Left ventricle myocardium inferior (tissue), 1 donor: ENCODE measurements at places on chromosomes 11 and 22.

GRCh38 chr11:94398101-94398500 is 3.1 kb downstream of the GPR83 start:
- no peak for DNase-seq

DNA sequence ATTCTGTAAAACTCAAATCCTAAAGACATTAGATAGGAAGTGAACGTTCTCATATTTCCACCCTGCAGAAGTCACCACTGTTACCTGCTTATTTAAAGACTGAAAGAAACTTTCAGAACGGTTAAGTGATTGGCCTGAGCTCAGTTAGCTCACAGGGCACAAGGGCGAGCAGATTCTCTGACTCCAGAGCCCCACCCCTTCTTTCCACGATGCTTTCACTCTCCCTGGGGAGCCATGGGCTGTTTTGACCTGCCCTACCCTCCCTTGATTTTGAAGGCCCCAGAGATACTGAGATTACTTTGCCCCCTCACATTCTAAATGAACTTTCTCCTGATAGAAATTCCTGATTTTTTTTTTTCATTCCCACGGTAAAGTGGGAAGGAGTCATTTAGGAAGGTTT is 33.9 kb downstream of the ARHGAP1 start:
- peak; percentile 50 for DNase-seq

DNA sequence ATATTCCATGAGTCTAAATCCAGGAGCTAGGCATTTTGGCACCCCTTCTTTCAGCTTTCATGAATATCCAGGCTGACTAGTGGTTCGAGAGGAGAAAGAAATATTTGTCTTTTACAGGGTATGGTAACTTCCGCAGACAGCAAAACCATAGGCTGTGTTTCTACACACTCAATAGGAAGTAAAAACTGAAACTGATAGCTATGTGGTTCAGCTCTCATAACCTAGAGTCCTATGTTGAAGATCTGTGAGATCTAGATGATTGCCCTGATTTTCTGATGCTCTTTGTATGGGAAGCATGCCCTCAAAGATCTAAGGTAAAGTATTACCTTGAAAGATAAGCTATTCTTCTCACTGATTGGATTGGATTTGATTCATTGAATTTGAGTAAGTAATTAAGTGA is 118.3 kb downstream of the CD44 start:
- no peak for DNase-seq

GRCh38 chr11:2838091-2838490 is 47.5 kb downstream of the CDKN1C start:
- DNase-seq = no peak

DNA sequence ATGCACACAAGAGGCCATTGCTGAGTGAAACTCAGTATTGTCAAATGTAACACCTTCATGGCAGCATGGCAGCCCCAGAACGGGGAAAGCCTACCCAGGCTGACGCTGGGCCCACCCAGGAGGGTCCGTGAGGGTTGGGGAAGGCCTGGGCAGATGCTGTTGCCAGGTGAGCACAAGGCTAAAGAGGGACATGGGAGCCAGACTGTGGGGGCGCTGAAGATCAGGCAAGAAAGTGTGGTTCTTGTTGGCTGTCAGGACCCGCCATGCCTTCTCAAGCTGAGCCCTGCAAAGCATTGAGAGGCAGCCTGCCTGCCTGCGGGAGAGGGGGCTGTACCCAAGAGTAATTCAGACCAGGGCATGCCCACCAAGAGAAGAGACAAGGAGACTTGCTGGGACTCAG is 85.0 kb upstream of the PITPNB start:
- DNase-seq = no peak

DNA sequence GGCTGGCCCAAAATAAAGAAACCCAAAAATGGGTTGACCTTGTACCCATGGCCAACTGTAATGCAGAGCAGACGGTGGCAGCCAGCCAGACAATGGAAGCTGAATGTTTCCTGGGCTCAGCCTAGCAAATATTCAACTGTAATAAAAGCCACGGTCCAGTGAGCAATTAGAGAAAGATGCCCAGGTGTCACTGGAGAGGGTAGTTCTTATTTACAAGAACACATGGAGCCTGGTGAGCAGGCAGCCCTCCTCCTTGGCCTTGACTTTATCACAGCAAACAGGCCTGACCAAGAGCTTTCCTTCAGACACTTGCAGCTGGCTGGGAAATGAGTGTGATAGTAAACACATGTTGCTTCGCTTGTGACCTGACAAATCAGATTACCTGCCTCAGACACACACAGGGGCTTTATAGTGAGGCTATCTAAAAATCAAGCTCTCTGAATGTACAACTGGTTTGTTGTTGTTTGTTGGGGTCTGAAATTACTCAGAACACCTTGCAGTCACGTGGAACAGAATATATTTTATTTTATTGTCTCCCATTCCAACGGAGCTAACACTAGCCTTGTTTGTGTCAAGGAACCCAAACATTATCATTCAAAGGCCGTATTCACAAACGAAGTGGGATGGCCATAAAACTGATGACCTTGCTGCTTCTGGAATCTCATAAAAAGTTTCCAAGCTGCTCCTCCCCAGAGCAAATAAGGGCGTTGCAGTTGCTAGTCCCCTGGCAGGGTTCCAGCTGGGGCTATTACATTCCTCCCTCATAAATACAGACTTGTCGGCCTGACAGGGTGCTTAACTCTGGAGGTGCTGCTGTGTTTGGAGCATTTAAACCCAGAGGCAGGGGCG is 161.1 kb downstream of the BBOX1 start:
- DNase-seq = peak; percentile 68

GRCh38 chr11:58575377-58576020 is at the start of gene LPXN:
Gene LPXN (minus strand): TSS chr11:58575856. CDS start chr11:58575772, 84 bp downstream.
- DNase-seq = no peak
